GM03348 (cell line): ENCODE measurements at places on chromosomes 5 and 9.
A peak's percentile ranks its signal among the peaks of the same experiment; 100 is the strongest.

GRCh38 chr9:124202447-124202971 is 55.2 kb upstream of the NEK6 start:
- no peak for DNase-seq

DNA sequence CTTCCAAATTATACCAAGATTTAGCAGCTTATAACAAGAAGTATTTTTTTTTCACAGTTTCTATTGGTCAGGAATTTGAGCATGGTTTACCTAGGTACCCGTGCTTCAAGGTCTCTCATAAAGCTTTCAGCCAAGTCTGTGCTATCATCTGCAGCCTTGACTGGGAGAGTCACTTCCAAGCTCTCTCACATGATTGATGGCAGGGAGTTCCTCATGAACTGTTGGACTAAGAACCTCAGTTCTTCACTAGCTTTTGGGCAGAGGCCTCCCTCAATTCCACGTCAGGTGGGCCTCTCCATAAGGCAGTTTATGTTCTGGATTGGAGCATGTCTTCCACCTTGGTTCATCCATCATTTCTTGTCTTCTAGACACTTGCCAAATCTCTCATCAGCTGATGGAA is 39.9 kb upstream of the APC start:
- DNase-seq: no peak

DNA sequence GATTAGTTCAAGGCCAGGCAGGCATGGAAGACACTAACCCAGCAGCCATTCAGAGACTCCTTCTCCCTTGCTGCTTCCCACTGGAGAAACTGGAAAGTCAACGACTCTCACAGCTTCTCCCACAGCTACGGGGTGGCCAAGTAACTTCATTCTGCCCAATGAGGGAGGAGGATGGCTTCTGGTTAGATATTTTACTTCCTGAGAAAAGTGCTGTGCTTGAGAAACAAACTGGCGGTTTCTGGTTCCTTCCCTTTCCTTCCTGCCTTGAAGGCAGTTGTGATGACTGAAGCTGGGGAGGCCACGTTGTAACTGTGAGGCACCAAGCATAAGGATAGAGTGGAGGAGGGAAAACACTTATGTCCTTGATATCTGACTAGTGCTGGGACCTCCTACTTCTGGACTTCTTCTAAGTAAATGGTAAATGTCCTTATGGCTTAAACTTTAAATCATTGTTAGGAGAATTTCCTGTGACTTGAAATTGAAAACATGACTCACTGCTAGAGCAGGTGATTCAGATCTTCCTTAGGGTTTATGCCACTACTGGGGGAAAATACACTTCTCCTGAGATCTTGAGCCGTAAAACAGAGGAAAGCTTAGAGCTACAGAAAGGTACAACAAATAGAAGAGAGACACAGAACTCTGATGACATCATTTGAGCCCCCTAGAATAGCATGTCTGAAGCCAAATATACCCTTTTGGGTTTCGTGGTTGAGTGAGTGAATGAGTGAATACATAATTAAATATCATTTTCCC is 3.1 kb upstream of the GNPDA1 start:
- DNase-seq: no peak

DNA sequence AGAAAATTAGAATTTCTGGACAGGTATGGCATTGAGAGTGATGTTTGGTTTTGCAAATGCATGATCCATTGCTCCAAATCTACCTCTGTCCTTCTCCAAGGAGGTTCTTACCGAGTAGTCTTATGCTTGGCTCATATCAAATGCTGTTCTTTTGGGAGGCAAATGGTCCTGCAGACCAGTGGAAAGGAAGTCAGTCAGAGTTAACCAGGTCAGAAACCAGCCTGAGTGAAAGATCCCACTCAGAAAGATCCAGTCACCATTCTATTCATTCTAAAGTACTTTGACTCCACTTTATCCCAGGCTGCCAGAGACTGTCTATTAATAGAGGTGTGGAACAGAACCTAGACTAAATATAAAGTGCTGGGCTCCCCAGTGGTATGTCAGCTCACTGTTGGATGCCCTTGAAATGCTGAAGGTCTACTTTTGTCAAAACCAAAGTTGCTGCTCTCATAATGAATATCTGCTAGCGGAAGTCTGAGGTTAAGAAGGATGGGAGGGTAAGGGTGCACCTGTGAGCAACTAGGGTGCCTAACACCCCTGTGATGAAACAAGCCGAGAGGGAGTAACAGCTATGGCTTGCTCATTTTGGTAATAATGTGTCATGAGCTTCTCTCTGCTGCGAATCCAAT is 302.2 kb downstream of the ZNF608 start:
- no peak for DNase-seq

GRCh38 chr5:137199966-137200365 is 299.2 kb downstream of the SPOCK1 start:
- peak; percentile 77 for DNase-seq

DNA sequence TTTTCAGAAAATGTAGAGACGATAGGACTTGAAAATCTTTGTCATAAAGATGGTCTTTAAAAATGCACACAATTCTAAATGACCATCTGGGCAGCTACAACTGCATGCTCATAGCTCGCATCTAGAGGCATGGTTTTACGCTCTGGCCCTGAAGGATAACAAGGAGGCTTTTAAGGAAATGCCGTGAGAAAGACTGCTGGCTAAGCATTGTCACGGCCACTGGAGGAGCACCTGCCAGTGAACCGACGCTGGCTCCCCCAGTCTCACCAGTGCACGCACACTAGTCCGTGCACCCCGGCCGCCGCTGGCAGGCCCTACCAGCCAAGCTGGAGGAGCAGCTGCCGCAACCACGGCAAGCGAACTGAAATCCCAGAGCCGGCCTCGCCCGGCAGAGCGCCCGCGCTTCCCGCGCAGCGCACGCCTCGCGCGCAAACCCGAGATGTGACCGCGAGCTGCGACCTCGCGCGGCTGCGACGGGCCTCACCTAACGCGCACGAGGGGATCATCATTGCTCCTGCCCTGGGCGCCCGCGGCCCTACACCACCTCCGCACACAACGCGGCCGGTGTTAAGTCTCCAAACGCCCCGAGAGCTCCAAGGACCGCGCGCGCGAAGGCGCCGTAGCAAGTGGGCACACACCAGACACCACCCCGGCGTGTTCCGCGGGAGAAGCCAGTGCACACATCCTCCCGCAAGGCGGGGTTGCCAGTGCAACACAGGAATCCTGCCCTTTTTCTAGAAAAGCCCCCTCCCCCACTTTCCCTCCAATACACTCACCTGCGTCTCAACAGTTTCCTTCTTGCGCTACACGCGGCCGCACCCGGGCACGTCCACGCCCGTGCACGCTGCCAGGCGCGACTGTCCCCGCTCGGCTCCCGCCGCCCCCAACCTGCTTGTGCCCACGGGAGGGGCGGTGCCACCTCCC is 5.3 kb downstream of the ELAVL2 start:
- DNase-seq: no peak

DNA sequence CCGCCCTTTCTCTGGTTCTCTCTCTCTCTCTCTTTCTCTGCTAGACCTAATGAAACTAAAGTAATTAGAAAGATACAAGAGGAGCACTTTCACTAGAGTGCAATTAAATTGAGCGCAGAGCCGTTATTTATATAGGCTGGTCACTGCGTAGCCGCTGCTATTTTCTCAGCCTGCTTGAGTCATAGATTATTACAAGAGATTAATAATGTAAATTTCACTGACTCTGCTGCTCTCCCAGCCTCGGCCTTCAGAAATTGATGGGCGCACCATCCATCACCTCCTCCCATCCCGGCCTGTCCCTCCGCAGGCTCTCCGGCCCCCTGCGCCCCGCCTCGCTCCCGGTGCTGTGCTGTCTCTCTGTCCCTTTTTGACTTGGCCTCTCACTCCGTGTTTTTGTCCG is 268.0 kb upstream of the MVB12B start:
- no peak for DNase-seq

DNA sequence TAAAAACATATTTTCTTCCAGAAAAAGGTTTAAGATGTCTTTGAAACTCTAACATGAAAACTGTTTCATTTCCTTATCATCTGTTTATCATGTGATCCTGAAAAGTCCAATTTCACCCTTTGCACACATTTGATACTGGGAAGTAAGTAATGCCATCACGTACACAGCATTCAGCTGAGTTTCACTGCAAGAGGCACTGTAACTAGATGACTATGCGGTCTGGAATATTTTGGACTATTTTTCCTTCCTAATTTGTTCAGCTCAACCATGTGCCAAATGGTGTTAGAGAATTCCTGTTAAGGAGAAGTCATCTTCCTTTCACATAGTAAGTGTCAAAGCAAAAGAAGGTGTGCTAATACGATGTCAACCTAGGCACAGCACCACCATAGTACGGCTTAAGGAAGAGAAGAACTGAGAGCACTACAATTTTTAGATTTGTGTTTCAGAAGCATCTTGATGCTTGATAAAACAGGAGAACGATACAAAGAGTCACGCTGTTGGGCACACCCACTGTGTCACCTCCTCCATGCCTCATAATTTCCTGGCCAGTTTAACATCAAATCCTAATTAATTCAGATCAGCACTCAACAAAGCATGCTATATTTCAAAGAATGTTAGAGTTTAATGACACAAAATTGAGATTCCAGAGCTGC is 77.5 kb downstream of the GNAQ start:
- no peak for DNase-seq

GRCh38 chr5:105807290-105807689 is 1863.4 kb downstream of the EFNA5 start:
- no peak for DNase-seq

GRCh38 chr9:71485326-71485725 is 283.0 kb downstream of the CEMIP2 start:
- no peak for DNase-seq

- no peak for DNase-seq
Measured at GRCh38 chr5:2141254-2142000, 258.7 kb upstream of the IRX4 start.

- no peak for DNase-seq
Measured at GRCh38 chr5:57302164-57302563, 128.3 kb downstream of the GPBP1 start.

- no peak for DNase-seq
Measured at GRCh38 chr9:130430734-130431535, 13.8 kb upstream of the ASS1 start.

DNA sequence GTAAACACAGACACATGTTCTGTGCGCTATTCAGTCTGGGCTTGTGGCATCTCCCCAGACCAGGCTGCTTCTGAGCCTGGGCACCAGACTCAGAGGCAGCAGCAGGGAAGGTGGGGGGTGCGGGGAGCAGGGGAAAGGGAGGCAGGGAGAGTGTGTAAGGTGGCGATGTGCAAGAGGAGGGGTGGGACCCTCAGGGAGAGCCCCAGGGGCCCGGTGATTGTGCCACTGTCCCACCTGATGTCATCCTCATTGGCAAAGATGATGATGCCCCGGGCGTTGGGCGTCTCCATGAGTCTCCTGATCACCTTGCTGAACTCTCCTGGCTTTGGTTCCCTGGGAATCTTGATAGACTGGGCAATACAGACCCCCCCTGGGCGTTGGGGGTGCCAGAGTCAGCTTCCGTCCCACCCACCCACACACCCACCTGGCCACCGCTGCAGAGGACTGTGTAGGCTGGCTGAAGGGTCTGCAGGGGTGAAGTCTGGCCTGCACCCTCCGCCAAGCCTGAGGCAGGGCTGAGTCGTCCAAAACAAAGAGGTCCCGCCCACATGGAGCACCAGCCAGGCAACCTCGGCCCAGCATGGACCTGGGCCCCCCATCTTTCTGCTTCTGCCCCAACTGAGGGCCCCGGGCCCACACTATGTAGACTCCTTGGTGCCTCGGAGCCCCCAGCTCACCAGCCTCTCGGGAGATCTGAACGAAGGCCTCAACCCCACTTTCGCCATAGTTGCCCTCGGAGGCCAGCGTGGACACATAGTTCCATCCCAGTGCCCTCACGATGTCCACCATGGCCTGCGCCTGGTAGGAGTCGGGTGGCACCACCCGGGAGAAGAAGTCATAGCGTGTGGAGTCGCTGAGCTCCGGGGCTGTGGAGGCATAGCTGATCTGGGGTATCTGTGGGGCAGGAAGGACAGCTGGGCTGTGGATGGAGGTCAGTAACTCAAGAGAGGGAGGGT is 3.7 kb downstream of the GRM6 start:
- no peak for DNase-seq

DNA sequence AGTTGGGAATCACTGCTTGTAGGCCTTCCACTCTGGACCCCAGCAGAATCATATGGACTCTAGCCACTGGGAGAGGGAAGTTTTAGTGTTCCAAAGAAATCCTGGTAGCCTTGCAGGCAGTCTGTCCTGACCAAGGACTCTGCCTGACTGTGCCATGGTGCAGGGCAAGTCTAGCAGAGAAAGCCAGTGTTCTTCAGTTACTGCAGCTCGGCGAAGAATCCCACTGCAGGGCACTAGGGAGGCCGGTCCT is 20.3 kb upstream of the MATR3 start:
- no peak for DNase-seq

- DNase-seq: peak; percentile 60
Measured at GRCh38 chr5:50667023-50667652, 701 bp downstream of the PARP8 start.

GRCh38 chr9:92032891-92033290 is 82.3 kb downstream of the SPTLC1 start:
- DNase-seq: no peak

- no peak for DNase-seq
Measured at GRCh38 chr5:74516211-74516636, 124.3 kb downstream of the ENC1 start.

DNA sequence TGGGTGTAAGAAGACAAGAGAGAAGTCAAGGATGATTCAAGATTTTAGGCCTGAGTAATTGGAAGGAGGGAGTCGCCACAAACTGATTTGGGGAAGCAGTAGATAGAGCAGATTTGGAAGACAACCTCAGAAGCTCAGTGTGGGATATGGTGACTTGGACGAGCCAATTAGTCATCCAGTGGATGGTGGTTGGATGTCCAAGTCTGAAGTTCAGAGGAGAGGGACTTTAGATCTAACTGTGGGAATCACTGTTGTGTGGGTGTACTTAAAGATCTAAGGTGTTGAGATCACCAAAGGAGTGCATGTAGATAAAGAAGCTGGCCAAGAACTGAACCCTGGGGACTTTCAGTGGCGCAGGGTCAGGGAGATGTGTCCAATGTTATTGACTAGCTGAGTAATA is 2.2 kb downstream of the IDNK start:
- no peak for DNase-seq

DNA sequence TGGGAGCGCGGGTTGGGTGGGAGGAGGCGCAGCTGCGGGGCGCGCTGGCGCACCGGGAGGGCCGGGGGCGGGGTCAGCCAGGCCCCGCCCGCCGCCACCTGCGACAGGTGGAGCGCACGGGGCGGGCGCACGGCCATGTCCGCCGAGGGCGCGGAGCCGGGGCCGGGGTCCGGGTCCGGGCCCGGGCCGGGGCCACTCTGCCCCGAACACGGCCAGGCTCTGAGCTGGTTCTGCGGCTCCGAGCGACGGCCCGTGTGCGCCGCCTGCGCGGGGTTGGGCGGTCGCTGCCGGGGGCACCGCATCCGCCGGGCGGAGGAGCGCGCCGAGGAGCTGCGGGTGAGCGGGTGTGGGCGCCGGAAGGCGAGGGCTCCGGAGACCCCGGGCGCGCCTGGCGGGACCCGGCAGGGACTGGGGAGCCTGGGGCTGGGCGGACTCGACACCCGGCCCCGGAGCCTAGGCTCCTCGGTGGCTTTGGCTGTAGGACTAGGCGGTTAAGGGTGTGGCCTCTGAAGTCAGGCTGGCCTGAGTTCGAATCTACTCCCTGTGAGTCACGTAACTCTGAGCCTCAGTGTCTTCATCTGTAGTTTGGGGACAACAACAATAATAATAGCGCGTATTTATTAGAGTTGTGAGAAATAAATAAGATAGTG is at the start of gene BSPRY:
Gene BSPRY (plus strand): TSS at position 97 of the 650 bp plus-strand sequence. CDS start 39 bp downstream, at position 136.
- DNase-seq: peak; percentile 38
